A172 (cell line): ENCODE measurements at places on chromosomes 2 and 18. TPM values are rescaled to one million over a fixed set of nuclear protein-coding genes. Genes with fewer than 3 reads are reported as not detected.

Gene TNFAIP6
- 0.21 and 2.0 TPM in 2 replicates for total RNA-seq

Gene SERPINB10
- total RNA-seq: not detected in 2 replicates

Gene CD207
- total RNA-seq: 0.14 TPM in 1 of 2 replicates, not detected in the other

Gene BOLA3
- 135 and 238 TPM in 2 replicates for total RNA-seq

Gene ACMSD
- not detected in 2 replicates for total RNA-seq

Gene GAL3ST2
- total RNA-seq: not detected in 2 replicates

Gene PER2
- total RNA-seq: 1.4 and 1.6 TPM in 2 replicates

Gene CYBRD1
- total RNA-seq: 159 and 186 TPM in 2 replicates

Gene ARHGAP28
- total RNA-seq: 20.4 and 24.3 TPM in 2 replicates

Gene ERCC3
- total RNA-seq: 42.1 and 45.5 TPM in 2 replicates

Gene B3GNT7
- total RNA-seq: 0.17 TPM in 1 of 2 replicates, not detected in the other

Gene IL1F10
- not detected in 2 replicates for total RNA-seq

GRCh38 chr2:48439102-48439501 is 90.9 kb upstream of the STON1 start:
- DNase-seq: no peak

GRCh38 chr18:26717123-26717719 is 148.3 kb downstream of the AQP4 start:
- no peak for DNase-seq

- DNase-seq: no peak
Observed at GRCh38 chr2:70145144-70145490, 45.7 kb downstream of the C2orf42 start.

- DNase-seq: no peak
Observed at GRCh38 chr2:188523919-188524318, 232.2 kb downstream of the GULP1 start.

DNA sequence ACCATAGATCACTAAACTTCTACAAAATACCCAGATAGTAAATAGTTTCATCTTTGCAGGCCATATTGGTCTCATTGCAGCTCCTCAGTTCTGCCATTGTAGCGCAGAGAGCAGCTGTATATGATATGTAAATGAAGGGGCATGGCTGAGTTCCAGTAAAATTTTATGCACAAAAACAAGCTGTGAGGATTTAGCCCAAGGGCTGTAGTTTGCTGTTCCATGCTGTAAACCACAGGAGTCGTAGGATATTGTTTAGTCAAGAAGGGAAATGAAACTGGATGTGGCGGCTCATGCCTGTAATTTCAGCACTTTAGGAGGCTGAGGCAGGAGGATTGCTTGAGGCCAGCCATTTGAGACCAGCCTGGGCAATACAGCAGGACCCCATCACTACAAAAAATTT is 83.0 kb downstream of the MGAT5 start:
- DNase-seq: no peak

DNA sequence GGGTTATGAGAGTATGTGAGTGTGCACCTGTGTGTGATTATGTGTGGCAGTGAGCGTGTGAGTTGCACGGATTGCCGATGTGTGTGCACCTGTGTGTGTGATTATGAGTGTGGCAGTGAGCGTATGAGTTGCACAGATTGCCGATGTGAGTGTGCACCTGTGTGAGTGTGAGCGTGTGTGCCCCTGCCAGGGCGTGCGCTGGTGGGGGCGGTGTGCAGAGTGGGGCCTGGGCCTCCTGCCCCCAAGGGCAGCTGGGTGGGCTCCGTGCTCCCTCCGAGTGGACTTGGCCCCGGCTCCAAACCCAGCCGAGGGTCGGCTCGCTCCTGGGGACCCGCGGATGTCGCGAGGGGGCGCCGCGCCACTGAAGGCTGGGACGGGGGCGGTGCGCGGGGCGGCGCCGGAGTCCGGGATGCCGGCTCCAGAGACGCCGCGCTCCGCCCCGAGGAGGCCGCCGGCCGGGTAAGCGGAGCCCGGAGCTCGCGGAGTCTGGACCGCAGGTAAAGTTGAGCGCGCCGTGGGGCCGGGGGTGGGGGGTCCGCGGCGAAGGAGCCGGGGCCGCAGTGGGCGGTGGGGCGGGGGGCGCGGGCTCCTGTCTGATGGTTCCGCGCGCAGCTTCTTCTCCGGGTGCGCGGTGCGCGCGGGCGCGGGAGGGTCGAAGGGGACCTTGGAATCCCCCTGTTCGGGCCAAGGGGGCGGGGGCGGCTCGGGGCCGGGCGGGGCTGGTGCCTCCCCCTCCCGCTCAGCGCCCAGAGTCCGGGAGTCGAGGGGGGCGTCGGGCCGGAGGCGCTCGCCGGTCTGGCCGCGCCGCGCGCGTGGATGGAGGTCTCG is at the start of gene KCNG2:
KCNG2 (plus strand) TSS at position 421 of the 828 bp plus-strand sequence. CDS start 65,730 bp downstream, outside the sequence.
- no peak for DNase-seq

DNA sequence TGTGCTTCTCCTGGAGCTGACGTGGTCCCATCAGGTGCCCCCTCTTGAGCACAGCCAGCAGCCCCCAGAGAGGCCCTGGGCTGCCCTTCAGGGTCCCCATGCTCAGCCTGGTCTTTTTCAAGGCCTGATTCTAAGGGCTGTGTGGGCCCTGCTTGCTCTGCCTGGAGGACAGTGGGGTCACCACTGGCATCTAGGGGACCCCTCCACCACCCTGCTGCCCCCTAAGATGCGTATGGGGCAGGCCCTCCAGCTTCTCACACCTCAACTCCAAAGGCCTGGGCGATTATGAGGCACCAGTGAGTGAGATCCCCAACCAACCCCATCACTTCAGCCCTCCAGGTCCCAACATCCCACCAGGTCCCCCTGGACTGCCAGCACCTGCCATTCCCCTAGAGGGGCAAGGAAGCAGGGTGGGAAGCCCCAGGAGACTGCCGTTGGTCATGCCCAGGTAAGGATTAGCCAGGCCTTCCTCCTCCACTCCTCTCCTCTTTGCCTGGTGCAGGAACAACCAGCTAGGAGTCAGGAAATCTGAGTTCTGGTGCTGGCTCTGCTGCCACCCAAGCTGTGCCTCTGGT is 114.4 kb downstream of the SMAD7 start:
- DNase-seq: no peak

DNA sequence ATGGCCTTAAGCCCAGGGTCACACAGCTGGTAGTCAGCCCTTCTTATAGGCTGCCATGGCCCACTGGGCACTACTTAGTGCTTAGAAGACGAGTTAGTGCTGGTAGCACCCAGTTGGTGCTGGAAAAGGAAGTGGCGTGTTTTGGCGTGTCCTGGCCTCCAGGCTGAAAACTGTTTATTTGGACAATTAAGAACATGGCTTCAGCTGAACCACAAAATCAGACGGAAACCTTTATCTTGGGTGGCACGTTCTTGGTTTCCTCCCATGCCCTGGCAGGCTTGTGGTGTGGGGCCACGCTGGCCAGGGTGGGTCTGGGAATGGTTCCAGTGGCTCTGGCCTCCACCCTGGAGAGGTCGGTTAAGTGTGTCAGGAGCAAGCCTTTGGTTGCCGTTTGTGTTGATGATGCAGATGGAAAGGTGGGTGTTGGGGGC is 141.5 kb upstream of the HAAO start:
- no peak for DNase-seq

- DNase-seq: no peak
Observed at GRCh38 chr2:57448816-57449215, 597.8 kb upstream of the VRK2 start.

GRCh38 chr2:144461308-144461766 is 58.6 kb downstream of the ZEB2 start:
- DNase-seq: no peak

GRCh38 chr2:60268661-60269060 is 284.8 kb downstream of the BCL11A start:
- no peak for DNase-seq

DNA sequence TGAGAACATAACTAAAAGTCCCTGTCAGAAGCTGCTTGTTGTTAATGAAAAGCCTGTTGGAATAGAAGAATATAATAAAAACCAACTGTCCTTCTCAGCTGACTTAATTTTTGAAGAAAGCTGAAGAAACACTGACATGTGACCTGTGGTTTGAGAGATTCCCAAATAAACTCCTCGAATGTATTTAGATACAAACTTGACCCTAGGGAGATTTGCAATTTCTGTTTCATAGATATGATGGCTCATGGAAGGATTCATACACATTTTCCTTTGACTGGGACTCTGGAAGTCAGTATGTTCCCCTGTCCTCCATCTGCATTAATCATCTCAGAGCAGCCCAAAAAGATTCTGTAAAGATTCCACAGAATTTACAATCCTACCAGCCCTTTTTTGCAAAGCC is 195.1 kb downstream of the TMEM247 start:
- no peak for DNase-seq

DNA sequence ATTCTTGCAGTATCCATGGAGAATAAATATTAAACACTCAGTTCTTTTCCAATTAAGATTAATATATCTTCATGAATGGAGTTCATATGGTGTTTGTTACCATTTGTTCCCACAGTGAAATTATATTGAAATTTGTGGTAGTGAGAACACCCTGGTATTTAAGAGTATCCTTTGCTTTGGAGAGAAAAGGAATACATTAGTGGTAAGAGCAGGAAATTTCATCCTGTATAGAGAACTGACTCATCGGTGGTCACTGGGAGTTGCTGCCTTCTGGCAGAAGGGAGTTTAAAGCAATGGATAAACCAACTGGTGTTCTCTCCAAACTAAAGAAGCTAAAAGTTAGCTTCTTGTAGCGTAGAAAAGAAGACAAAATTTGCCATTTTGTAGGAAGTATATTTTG is 107.3 kb downstream of the MYO1B start:
- DNase-seq: peak; percentile 74

- no peak for DNase-seq
Observed at GRCh38 chr2:186348200-186348599, 137.9 kb upstream of the ZC3H15 start.

DNA sequence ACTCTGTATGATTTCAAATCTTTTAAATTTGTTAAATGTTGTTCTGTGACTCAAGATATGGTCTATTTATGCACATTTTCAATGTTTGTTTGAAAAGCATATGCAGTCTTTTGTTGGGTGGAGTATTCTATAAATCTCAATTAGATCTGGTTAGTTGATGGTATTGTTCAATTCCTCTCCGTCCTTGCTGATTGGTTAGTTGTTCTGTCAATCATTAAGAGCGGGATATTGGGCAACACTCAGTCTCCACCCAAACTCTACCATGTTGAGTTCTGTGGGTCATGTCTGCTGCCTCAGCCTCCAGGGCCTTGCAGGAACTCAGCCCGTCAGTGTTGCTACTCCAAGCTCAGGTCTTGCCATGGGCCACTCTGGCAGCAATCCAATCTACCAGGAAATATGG is 118.9 kb downstream of the VWA3B start:
- DNase-seq: no peak

GRCh38 chr2:138652378-138652777 is 127.8 kb downstream of the NXPH2 start:
- peak; percentile 68 for DNase-seq

GRCh38 chr2:149908726-149909683 is 321.4 kb upstream of the MMADHC start:
- DNase-seq: peak; percentile 51

DNA sequence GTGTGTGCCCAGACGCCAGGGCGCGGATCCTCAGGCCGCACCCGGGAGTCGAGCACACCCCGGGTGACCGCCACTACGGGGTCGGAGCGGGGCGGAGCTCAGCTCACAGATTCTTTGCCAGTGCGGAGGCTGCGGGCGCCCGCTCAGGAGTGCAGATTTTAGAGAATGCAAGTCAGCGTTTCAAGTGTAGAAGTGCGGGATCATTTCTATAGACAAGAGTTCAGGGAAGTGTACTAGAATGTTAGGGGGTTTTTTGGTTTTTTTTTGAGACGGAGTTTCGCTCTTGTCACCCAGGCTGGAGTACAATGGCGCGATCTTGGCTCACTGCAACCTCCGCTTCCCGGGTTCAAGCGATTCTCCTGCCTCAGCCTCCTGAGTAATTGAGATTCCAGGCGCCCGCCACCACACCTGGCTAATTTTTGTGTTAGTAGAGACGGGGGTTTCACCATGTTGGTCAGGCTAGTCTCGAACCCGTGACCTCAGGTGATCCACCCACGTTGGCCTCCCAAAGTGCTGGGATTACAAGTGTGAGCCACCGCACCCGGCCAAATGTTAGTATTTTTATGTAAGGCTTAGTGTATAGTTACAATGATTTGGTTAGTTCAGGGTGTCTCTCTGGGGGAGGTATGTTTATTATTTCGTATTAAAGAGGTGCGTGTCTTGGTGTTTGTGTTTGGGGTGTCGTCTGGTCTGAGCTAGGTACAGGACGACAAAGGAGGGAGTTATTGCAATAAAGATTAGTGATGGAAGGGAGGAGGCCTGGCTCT is 619 bp upstream of the FAM168B start:
- DNase-seq: peak; percentile 56

DNA sequence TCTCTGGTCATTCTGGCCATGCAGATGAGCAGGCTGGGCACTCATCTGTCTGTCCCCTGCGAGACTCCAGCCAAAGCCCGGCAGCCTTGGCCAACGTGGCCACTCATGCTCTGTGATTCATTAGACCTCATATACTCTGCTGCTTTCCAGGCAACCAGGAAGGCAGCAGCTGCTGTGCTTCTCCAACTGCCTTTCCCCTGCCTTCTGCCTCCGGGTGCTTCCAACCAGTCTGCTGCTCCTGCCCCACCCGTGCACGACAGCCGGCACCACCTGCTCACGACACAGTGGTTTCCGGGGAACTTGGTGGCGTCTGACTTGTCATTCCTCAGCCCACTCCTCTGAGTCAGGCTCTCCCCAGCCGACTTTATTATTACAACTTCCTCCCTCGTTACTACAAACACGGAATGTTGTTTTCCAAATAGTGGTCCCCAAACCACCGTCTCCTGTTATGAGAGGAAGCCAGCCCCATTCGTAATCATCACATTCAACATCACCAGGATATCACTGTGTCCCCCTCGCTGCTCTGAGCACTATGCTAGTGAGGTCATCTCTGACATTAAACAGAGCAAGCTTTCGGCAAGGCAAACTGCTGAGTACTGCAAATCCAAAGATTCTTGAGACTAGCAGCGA is 392.4 kb downstream of the ALK start:
- peak; percentile 20 for DNase-seq

- peak; percentile 33 for DNase-seq
Observed at GRCh38 chr2:234142530-234142929, 92.0 kb downstream of the SPP2 start.

GRCh38 chr18:13070460-13070859 is 79.3 kb downstream of the CEP192 start:
- DNase-seq: no peak

DNA sequence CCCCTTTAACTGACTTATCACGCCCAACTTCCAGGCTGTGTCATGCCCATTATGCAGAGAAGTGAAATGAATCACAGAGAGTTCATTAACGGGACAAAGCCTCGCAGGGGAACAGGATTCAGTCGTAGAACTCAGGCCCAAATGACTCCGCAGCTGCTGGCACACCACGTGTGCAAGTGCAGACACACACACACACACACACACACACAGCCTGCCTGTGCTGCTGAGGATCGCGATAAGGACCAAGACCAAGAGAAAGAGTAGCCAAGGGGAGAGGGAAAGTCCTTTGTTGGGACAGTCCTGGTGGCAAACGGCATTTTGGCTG is 90.0 kb upstream of the TAF1B start:
- DNase-seq: peak; percentile 96

- no peak for DNase-seq
Observed at GRCh38 chr18:74268933-74269620, 22.7 kb downstream of the CYB5A start.

DNA sequence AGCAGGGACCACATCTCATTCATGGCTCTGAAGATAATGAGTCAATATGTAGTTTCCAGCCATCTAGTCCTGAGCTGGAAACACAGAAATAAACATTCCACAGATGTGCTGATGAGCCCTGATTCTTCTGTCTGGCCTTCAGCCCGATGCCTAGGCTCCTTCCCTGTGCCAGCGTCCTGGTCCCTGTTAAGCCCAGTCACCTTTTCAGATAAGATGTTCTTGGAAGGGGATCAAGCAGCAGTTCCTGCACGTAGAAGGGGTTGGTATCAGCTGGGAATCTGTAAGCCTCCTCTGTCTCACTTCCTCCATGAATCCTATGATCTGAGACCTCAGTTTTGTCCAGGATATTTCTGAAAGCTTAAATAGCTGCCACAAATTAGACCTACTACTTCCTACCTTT is 149.3 kb downstream of the TTC32 start:
- DNase-seq: no peak
